ENCODE measurements at places on chromosomes 5 and 9. TPM values are rescaled to one million over a fixed set of nuclear protein-coding genes. Genes with fewer than 3 reads are reported as not detected.

DNA sequence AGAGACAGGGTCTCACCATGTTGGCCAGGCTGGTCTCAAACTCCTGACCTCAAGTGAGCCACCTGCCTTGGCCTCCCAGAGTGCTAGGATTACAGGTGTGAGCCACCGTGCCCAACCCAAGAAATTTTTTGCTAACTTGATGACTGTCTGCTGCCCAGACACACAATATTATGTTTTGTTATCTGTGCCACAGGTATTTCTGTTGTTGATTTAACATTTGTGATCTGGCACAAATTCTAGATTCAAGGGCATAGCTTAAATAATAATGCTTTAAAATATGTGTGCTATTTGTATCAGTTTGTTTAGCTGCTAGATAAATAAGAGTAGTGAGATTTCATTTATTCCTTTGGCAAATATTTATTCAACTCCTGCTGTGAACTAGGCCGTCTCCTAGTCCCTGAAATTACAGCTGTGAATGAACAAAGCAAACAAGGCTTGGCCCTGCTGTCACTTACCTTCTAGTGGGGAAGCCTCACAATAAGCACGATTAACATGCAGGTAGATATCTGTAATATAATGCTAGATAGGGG is 35.3 kb downstream of the GAPVD1 start:
- DNase-seq: no peak

The CLIC3 gene
- not detected for total RNA-seq

DNA sequence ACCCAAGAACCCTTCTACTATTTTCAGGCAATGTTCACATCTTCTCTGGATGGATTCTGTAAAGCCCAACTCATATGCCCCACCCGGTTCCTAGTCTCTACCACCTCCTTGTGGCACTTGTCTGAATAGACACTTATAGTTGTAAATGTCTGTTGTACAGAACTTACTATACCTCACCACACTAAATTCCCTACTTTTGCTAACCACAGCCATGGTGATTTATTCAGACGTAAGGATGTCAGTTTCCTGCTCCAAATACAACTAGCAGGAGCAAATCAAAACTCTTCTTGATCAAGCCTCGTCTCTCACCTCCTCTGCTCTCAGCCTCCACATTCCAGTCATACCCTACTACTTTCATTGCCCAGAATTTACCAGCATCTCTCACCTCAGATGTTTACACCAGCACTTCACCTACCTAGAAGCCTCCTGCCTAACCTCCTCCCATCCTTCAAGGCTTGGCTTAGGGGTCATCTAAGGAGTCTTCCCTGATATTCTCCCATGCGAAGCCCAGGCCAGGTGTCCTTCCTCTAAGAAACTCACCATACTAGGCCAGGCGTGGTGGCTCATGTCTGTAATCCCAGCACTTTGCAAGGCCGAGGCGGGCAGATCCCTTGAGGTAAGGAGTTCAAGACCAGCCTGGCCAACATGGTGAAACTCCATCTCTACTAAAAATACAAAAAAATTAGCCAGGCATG is 75.5 kb downstream of the MAPKAP1 start:
- DNase-seq: no peak

The OGN gene
- total RNA-seq: 41.8 TPM

DNA sequence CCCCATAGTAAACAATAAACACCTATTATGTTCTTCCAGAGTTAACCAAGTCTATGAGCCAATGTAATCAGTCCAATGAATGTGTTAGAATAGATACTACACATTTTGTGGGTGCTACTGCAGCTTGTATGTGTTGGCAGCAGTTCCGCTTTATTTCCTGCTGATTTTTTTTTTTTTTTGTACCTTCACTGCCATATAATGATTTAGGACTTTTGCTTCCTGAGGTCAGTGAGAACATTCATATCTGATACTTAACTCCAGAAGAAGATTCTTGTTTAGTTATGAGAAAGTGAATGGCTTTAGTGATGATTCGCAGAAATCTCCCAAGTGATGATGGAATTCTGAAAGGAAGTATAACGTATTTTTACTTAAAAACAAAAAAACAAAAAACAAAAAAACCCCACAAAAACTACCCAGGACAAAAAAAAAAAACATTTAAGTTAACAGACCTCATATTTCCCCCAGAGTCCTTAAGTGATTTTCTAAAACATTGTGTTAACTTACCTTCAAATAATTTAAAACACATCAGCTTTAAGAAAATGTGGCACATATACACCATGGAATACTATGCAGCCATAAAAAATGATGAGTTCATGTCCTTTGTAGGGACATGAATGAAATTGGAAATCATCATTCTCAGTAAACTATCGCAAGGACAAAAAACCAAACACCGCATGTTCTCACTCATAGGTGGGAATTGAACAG is 24.7 kb upstream of the LMNB1 start:
- no peak for DNase-seq

Measured in sigmoid colon (tissue), 7 donors.